Left colon (tissue), 2 donors: ENCODE measurements at places on chromosomes 3 and 15. TPM values are rescaled to one million over a fixed set of nuclear protein-coding genes. Genes with fewer than 3 reads are reported as not detected.

PYGO1 gene
- total RNA-seq = 0.73 TPM

MUC13 gene
- total RNA-seq = 1,001 TPM

C3orf62 gene
- 4.8 TPM for total RNA-seq

SLC49A4 gene
- total RNA-seq = 29.9 TPM

RBP2 gene
- 1.3 TPM for total RNA-seq

CAMKV gene
- 0.34 TPM for total RNA-seq

RAB11A gene
- 334 TPM for total RNA-seq

GP5 gene
- not detected for total RNA-seq

SEMA3B gene
- 56.8 TPM for total RNA-seq

DNA sequence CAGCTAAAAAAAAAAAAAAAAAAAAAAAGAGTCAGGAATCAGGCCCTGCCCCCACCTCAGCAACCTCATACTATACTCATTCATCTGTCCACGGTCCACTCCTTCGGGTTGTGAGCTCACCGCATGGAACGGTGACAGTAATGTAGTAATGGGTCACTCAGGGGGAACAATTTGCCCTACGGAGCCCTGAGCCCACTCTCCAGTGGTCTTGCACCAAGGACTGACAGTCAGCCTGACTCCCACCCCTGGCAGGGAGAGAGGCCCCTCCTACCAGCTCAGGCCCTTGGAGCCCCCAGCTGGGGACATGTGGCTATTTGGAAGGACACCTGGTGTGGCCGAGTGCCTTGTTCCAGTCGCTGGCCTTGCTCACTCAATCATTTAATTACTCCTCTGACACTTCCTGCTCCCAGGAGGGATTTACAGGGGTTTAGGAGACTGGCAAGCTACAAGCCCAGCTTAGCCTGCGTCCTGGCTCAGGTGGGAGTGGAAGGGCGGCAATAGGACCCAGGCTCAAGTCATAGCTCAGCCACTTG is 19.9 kb upstream of the CACNA2D2 start:
- no peak for DNase-seq

- DNase-seq = no peak
These were observed 104.3 kb upstream of the RNU6-1 start for GRCh38 chr15:67944010-67944641.

DNA sequence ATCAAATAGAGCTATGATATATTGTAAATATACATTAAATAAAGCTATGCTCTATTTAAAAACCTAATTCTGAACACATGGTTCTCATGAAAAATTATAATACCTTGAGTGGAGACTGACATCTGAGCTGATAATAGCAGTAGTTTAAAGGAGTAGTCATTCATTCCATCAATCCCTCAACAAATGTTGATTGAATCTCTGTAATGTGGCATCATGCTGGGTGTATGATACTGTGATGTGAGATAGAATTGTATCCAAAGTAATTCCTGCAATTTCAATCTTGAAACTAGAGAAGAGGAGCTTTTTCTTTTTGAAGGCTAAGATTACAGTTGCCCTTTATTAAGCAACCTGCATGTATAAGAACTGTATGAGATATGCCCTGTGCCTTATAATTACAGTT is 63.1 kb downstream of the ADAMTSL3 start:
- DNase-seq = no peak

DNA sequence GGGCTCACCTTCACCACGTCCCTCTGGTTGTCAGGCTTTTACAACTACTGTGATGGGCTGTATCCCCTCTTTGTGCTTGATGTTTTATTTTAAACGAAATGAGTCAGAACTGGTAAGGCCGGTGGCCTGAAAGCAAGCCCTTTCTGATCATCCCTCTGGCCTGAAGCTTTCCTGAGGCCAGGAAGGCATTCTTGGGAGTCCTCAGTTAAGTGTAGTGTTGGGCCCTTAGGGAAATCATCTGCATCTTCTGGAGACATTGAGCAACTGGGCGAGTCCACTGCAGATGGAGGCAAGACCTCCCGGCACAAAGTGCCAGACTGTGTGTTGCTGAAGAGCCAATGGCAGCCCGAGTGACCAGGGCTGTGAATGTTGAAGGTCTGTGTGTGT is 33.0 kb upstream of the AMOTL2 start:
- DNase-seq = no peak

DNA sequence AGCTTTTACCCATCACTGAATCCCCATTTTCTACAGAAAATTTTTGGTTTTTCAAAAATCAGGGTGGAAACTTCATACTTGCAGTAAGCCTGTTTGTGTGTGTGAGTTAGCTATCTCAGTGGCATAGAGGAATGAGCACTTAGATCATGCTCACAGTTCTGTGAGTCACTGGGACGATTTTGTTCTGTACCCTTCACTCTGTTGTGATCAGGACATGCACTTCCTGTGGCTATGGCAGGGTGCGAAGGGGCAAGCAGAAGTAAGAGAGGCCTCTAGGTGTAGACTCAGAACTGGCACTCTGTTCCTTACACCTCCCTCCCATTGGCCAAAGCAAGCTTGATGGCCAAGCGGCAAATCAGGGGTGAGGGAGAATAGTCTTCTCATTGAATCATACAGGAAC is 11.6 kb downstream of the NIPA2 start:
- no peak for DNase-seq

DNA sequence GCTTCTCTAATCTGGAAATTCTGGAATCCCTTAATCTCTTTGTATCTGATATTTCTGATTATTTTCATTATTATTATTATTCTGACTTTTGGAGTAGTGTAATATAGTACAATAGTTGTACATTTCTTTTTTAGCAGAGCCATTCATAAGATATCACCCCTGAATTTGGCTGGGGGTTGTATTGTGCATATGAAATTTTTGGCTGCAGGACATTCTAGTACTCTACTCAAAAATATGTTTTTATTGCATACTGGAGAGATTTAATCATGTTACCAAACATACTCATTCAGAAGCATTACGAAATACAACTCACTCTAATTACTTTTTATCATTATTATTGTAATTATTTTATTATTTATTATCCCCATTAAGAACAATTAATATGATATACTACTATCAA is 589.7 kb upstream of the KCNMB2 start:
- DNase-seq = no peak
